ENCODE measurements at places on chromosomes 1 and 21.

- ATAC-seq, result no peak
Measured at GRCh38 chr1:157157501-157158190, 19.5 kb upstream of the ETV3 start.

DNA sequence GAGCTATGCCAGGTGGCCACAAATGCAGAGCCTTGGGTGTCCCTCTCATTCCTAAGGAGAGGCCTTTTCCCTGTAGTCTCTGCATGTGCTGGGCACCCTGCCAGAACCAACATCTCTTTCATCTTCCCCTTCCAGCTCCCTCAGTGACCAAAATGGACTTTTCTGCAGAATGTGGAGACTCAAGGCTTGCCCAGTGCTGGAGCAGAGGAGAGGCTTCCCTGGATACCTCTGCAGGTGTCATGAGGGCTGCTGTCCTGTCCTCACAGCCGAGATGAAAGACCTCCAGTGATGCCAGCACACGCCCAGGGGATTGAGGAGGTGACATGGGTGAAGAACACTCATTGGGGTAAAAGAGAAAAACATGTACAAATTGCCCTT, 347.0 kb upstream of the AJAP1 start:
- ATAC-seq, result no peak

GRCh38 chr1:245129319-245130240, 25.2 kb upstream of the KIF26B start:
- ATAC-seq, result no peak

DNA sequence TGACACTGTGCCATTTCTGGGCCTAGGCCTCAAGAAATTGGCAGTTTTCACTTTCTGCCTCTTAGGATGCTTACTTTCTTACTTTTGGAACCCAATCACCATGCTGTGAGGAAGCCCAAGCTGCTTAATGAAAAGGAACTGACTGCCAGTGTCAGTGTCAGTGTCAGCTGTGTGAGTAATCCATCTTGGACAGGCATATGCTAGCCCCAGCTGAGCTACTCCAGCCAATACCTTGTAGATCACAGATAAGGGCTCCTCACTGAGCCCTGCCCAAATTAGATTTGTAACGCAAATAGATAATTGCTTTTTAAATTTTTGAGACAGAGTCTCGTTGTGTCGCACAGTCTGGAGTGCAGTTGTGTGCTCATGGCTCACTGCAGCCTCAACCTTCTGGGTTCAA, 59.6 kb downstream of the SELENOF start:
- ATAC-seq, result no peak

- ATAC-seq, result no peak
Measured at GRCh38 chr1:53583868-53584776, 124.9 kb downstream of the DMRTB1 start.

- no peak for ATAC-seq
Measured at GRCh38 chr1:177069490-177069889, 95.0 kb downstream of the ASTN1 start.

- peak; percentile 34 for ATAC-seq
Measured at GRCh38 chr21:41367301-41367944, 5.6 kb downstream of the MX2 start.

DNA sequence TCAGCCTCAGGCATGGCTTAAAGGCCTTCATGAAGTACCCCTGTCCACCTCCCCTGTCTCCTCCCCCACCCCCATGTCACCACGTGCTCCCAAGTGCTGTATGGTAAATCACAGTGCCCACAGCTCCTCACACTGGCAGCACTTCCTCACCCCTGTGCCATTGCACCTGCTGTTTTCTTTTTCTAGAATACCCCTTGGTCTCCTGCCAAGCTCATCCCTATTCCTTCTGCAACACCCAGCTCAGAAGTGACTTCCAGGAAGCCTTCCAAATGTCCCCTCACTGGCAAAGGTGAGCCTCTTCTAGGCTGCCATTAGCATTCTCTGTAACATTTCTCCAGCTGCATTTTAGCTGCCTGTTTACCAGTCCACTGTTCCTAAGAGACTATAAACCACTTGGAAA, 9.4 kb downstream of the AKNAD1 start:
- no peak for ATAC-seq

DNA sequence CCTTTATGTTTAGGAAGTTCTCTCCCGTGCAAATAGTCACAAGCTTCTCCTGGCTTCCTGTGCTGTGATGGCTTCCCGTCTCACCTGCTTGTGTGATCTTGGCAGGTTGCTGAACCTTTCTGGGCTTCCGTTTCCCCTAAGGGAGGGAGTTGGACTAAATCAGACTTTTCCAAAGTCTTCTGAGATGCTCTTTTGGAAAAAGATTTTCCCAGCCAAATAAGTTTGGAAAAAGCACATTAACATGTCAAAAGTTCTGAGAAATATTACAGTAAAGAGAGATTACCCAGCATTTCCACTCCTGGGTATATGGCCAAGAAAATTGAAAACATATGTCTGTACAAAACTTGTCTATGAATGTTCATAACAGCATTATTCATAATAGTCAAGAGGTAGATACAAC, 36.0 kb upstream of the TENT5C start:
- ATAC-seq, result no peak

GRCh38 chr1:184504040-184504954, 117.5 kb downstream of the C1orf21 start:
- ATAC-seq, result no peak

- no peak for ATAC-seq
Measured at GRCh38 chr1:59510249-59510648, 213.4 kb downstream of the FGGY start.

DNA sequence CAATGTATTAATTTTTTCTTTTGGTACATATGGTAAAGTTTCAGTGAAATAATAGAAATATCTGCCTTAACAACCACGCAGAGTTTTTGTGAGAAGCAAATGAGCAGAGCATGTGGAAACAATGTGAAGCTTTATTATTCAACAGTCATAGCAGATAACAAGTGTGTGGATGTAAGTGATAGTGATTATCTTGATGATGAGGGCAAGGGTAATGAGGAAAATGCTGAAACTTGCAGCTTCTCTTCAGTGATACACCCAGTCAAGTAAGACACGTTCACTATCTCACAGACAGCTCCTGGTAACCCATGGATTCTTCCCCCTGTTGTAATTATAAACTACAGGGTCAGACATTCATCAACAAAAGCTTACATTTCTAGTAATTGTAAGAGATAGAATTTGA, 14.6 kb upstream of the OR2L5 start:
- ATAC-seq, result no peak

- no peak for ATAC-seq
Measured at GRCh38 chr1:212438831-212439237, 6.1 kb downstream of the NENF start.

GRCh38 chr1:212004895-212005608, 30.3 kb downstream of the INTS7 start:
- no peak for ATAC-seq

DNA sequence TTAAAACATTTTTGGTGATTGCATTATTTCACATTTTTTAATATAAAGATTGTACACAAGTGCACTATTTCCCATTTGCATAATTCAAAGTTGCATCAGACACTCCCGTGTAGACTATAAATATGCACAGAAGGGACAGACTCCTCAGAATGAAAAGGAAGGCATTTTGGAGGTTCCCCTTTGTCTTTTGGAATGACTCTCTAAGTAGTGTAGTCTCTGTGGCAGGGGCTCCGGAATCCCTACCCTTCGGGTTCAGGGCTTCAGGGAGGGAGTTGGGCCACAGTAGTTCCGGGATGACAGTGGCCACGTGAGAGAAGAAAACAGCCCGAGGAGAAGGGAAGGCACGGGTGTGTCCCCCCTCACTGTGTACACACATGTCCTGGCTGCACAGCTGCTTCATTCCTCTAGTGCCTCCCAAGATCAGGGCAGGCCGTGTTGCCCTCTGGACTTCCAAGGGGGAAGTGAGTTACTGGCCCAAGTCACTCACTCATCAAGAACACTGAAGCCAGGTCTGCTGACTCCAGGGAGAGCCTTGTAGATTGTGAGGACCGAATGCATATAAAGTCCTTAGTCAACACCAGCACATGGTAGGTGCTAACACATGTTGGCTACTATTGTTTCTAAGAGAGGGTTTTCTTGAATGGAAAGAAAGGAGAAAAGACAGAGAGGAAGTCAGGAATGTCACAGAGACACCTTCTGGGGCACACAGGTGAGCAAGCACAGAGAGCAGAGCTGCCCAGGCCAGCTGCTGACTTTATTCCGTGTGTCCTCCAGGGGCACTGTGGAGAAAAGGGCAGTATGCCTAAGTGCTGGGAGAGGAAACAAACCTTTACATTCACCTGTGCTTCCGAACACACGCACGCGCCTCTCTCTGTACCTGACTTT, 39.8 kb downstream of the LHX4 start:
- no peak for ATAC-seq

DNA sequence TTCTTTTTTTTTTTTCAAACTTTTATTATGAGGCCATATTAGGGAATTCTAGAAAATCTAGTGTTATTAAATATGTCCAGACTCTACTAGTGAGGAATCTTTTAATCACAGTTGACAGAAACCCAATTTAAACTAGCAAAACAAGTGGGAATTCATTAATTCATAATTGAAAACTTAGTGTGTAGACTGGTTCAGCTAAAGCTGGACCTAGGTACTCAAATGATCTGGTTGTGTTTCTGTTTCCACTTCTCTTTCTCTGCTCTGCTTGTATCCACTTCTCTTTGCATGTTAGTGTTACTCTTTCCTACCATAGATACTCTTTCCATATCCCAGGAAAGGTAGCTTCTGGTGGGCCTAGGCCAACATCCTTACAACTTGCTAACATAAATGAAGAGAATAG, 81.2 kb upstream of the HIVEP3 start:
- no peak for ATAC-seq

- no peak for ATAC-seq
Measured at GRCh38 chr1:17287130-17287776, 20.7 kb upstream of the PADI4 start.

DNA sequence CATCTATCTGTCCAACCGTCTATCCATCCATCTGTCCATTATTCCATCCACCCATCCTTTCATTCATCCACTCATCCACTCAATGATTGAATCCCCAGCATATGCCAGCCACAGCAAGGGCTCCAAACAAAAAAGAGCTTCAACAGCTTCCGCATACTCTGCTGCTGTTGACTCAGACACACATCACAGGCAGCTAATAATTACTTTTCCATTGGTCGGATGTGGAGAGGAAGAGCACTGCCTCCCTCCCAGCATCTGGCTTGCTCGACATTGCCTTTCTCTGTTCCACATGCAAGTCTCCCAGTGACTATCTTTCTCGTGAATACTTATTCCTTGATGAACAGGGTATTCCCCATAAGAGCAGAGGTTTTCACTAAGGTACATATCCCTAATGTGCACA, 176.5 kb downstream of the HIVEP3 start:
- ATAC-seq, result no peak

- no peak for ATAC-seq
Measured at GRCh38 chr1:99445486-99445885, 181.2 kb downstream of the PLPPR4 start.

DNA sequence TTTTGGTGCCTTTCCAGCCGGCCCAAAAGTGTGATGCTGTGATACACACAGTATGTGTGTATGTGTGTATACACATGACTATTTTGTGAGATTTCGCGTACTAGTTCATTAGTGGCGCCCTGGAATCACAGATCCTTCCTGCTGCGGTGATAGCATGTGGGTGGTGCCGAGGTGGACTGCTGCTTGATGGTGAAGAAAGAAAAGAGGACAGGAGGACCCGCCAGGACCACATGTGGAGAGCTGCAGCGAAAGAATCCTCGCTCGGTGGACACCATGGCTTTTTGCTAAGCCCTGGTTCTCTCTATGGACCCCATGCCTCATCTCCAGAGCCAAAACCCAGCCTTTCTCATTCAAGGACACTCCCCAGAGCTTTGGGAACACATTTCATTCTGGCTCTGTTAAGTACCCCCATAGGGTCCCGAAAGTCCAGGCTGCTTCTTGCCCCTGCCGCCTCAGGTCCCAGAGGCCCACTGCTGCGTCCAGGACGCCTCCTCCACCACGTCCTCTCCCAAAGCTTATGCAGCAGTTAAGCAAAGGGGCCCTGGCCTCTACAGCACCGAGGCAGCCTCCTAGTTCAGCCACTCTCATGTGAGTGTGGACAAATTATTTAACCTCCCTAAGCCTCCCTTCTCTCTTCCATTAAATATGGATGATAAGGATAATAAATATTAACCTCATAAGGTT, 32.8 kb upstream of the COX20 start:
- no peak for ATAC-seq

DNA sequence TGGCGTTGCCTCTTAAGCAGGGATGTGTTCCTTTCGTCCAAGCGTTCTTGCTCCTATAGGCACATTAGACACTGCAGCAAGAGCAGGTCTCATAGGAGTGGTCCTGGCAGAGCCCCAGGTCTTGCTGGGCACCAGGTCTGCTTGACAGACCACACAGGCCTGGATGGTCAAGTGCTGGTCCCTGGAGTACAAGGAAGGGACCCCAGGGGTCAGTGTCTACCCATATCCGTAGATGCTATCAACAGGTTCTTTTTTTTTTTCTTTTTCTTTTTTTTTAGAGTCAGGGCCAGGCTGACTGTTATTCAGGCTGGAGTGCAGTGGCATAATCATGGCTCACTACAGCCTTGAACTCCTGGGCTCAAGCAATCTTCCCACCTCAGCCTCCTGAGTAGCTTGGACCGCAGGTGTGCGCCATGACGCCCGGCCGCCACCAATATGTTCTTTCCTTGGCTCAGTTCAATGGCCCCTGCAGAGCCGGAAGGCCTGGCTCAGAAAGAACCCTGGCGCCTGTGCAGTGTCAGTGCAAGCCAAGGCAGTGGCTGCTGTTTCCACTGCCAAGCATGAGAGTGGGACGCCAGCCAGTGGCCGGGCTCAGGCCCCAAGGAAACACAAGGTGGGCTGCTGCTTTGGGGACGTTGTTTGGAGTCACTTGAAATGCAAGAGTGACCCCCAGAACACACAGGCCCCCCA, 10.0 kb upstream of the TNFRSF8 start:
- no peak for ATAC-seq

DNA sequence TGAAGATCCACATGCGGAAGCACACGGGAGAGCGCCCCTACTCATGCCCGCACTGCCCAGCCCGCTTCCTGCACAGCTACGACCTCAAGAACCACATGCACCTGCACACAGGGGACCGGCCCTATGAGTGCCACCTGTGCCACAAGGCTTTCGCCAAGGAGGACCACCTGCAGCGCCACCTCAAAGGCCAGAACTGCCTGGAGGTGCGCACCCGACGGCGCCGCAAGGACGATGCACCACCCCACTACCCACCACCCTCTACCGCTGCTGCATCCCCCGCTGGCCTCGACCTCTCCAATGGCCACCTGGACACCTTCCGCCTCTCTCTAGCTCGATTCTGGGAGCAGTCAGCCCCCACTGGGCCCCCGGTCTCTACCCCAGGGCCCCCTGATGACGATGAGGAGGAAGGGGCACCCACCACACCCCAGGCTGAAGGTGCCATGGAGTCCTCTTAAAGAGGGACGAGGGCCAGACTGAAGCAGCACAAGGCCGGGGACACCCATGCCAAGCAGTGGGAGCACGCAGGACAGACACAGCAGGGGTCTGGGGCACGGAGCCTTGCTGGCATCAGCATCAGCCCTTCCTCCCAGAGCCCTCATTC, 13.7 kb downstream of the ZBTB7B start:
- peak; percentile 69 for ATAC-seq

DNA sequence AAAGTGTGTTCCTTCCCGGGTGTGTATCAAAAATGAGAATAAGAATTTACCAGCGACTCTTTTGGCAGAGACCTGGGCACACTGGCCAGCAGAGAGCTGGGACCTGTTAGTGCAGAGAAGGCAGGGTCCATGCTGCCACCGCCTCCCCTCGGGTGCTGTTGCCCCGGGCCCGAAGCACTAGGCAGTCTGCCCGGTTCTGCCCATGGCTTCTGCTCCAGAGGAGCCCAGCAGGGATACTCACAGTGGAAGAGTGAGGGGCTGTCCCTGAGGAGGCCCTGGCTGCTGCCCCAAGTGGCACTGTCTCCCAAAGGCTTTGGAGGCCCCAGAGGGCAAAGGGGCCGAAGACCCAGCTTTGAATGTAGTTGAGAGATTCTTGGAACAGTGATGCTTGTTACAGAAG, 80.5 kb downstream of the MIS18A start:
- no peak for ATAC-seq
